Eye (tissue), 1 donor: ENCODE measurements at places on chromosomes 5 and 9.

DNA sequence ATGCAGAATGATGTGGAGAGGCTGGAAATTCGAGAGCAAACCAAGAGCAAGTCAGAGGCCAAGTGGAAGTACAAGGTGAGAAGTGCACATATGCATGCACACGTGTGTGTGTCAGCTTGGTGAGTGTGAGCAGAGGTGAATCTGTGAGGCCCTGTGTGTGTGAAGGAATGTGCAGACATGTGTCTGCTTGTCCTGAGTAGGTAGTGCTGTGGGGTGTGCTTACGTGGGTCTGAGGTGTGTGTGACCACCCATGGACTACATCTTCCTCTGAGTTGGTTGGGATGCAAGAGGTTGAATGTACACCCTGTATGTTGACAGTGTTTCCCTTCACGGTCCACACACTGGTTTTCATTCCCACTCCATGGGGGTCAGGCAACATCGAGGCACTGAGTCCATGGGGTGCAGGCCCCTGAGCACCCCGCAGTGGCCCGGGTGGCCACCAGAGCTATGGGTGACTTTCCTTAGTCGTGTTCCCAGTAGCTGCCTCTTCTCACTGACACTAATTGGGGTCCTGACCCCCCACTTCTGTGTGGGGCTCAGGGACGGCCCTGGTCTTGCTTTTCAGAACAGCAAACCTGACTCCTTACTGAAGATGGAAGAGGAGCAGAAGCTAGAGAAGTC lies 86.7 kb downstream of the PHF2 start:
- no peak for DNase-seq

GRCh38 chr5:153888781-153889180 lies 149.9 kb downstream of the FAM114A2 start:
- no peak for DNase-seq

- peak; percentile 66 for DNase-seq
Observed at GRCh38 chr5:42840269-42840668, 28.6 kb upstream of the SELENOP start.

GRCh38 chr5:117299936-117300328 lies 725.3 kb upstream of the SEMA6A start:
- DNase-seq: peak; percentile 19

- DNase-seq: no peak
Observed at GRCh38 chr5:136484808-136485325, 119.5 kb upstream of the TRPC7 start.

- peak; percentile 73 for DNase-seq
Observed at GRCh38 chr9:126534431-126535186, 79.1 kb upstream of the LMX1B start.

DNA sequence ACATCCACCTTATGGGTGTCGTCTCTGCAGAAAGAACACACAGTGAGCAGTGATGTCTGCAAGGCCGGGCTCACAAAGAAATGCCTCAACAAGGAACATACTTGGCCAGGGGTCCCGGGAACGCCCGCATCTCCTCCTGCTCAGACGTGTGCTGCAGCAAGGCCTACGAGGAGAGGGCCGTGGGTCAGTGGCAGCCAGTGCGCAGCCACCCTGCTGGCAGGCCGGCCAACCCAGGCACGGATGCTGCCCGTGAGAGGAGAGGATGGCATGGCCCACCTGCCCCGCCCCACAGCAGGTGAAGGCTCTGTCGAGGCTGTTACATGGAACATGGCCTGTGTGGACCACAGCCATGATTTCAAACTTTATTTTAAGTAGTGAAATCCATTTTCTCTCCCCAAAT lies 19.3 kb downstream of the SEC16A start:
- DNase-seq: no peak

DNA sequence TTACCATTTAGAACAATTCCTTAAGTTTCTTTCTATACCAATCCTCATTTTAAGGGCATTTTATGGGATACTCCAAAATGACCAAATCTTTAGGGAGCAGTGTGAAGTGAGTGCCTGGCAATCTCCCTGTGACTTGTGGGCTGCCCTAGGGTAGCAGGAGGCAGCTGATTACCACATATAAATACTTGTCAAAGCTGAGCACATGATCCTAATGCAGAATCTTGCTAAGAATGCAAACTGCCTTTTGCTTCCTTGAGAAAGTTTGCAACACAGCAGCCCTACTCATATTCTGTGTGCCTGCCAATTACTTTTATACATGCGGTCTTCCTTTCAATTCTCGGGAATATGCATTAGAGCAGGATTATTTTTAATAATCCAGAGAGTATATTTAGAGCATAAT lies 18.2 kb upstream of the NREP start:
- DNase-seq: peak; percentile 16

DNA sequence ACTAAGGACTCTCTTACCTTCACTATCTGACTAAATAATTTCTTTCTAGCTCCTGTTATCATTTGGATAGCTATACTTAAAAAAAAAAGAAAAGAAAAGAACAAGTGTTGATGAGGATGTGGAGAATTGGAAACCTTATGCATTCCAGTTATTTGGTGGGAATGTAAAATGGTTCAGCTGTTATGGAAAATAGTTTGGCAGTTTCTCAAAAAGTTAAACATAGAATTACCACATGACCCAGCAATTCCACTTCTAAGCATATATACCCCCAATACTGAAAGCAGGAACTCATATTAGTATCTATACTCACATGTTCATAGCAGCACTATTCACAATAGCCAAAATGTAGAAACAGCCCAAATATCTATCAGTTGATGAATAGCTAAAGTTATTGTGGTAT lies 61.1 kb downstream of the GNA14 start:
- no peak for DNase-seq

DNA sequence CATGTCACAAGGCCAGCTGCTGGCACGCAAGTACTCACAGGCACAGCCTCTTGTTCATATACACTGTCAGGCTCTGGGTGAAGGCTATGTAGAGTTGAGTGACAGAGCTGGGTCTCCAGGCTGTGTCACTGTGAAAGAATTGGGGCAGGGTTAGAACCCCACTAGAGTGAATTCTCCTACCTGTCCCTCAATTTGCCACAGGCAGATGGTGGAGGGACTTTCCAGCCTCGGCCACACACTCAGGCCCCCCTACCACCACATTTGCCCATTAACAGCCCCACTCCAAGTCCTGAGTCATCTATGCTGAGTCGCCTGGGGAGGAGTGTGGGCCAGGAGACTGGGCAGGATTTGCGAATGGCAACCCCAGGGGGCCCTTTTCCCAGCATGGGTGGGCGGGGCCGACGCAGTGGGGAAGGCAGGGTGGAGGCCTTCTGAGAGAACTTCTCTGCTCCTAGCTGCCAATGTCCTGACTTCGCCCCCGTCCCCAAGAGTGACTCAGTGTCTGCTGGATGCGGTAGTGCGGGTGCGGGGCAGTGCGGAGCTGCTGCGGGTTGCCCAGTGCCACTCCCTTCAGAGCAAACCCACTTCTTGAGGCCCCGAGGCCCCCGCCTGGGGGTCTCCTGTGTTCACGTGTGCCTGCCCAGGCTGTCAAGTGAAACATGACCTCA lies 50.3 kb upstream of the PSD2 start:
- DNase-seq: peak; percentile 51

GRCh38 chr5:18653216-18653752 lies 1019.0 kb downstream of the TAF11L14 start:
- DNase-seq: no peak

DNA sequence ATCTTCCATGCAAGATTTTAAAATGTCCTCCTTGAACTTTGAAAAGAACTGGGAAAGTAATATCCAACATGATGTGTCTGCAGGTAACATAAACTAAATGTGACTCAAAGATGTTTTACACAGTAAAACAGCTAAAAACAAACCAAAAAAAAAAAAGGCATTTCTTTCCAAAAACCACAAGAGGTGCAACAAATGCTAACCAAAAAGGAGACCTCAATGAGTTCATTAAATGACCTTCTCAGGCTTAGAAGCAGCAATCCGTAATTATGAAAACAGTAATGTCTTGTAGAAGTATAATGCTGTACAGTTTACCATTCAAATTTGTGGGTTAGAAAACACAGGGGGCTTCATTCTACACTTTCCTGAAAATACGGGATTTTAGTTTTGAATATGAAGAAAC lies 2.5 kb downstream of the RNF145 start:
- peak; percentile 40 for DNase-seq
